Skin of body (tissue), 3 donors: ENCODE measurements at places on chromosomes 1 and 21.

DNA sequence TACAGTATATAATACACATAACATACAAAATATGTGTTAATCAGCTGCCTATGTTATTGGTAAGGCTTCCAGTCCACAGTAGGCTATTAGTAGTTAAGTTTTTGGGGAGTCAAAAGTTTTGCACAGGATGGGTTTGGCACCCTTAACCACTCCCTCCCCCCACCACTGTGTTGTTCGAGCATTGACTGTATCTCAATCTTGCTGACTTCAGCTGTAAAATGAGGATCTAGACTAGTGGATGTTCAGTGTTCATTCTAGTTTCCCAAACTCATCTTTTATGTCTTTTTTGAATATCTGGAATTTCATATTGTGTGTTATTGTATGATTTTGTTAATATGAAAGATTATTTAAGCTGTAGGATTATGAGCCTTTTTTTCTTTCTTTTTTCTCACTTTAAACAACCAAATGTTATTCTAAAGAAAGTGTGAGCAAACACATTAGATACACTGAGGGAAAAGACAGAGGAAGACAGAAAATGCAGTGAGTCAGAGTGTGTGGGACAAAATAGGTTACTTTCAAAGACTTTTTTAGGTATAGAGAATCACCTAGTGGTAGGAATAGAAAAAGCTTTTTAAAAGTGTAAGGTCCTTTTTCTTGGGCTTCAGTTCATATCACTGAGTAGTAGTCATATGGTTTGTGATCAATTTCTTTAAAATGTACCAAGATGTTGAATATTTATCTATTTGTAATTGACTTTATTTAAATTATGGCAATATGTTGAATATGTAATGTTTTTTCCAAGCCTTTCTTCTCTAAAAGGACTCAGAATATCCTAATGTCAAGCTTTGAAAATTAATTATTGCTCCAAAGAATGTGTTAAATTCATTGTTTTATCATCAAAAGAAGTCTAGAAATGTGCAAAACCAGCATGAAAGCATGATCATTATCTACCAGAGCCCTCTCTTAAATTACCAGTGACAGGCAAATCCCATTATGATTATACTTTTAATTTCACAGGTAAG lies 17.9 kb upstream of the CENPF start:
- DNase-seq = peak; percentile 6

GRCh38 chr1:24236789-24237371 lies 49.8 kb upstream of the IFNLR1 start:
- no peak for DNase-seq

DNA sequence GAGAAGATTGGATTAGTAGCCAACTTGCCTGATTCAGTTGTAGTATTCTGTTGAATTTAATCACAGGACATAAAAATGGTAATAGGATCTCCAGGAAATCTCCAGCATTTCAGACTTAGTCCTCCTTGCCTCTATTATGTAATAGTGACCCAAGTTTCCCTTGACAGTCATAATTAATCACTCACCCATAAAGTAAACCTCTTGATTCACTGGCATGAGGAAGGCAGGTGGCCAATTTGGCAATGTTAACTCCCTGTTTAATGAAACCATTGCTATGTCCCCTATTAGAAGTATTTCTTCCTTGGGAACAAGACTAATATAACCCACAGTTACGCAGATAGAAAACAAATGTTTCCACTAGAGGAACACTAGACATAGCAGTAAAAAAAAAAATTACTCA lies 604.8 kb upstream of the CXADR start:
- DNase-seq = no peak

DNA sequence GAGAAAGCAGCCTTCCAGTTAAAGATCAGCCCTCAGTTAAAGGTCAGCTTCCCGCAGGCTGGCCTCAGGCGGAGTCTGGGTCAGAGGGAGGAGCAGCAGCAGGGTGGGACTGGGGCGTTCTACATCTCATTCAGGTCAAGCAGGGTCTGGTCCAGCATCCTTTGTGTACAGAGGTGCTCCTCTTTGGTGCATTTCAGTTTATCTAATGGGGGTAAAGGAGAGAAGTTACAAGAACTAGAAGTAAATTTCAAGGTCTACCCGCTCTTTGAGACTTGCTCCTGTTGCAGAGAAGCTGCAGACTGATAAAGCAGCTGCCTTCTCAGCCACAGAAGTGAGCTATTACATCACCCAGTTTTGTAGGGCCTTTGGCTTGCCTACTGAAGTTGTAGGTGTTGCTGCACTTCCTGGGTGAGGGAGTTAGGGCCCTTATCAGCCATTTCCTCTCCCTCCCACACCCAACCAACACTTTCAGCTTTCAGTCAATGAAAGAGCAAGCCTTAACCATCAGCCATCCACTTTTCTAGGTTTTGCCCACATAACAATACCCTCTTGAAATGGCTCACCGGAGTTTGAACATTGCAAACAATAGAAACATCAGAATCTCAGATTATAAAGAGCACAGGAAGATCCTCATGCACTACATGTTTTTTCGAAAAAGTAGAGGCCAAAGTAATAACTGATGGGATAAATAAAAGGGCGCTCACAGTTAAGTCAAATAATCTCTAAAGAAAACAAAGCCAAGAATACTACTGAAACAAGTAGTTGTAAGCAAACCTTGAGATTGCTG lies 2.8 kb upstream of the NUP210L start:
- no peak for DNase-seq

DNA sequence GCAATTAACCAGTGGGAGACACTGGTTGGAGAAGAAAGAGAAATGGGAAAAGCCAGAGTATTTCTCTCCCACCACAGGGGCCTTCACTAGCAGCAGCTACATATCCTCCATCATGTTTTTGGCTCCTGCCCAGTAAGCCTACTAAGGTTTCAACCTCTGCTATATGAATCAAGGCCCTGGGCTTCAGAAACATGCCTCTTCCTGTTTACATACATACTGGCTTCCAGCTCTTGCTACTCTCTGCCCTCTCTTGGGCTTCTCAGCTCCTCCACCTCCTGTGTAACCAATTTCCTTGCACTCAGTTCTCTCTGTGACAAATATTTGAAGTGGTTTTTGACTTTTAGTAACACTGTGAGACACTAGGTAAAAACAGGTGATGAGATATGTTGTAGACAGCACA lies 80.8 kb downstream of the LRRC7 start:
- DNase-seq = no peak

GRCh38 chr1:241271427-241271826 lies 85.6 kb downstream of the RGS7 start:
- no peak for DNase-seq

DNA sequence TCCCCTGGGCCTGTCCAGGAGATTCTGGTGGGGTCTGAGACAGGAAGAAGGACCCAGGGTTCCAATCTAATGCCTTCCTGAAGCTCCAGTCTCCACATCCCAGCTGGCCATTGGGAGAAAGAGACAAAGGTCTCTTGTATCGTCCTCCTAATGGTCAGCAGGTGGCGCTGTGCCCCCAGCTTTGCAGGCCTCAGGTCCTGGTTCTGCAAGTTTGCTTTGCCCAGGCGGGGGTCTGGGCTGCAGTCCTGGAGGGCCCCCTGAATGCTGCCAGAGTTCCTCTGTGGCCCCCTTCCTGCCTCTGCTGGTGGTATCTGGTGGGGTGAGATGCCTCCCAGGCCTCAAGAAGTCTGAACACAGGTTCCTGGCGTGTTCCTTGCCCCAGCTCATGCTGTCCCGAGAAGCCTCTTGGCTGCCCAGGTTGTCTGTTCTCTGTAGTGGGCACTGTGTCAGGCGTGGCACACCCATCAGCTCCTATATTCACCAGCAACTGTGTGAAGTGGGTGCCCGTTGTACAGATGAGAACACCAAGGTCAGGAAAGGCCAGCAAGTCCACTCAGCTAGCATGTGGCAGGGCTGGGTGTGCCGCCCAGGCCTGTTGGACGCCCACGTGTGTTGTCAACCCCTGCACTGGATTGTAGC lies 33.8 kb upstream of the CSF3R start:
- no peak for DNase-seq

DNA sequence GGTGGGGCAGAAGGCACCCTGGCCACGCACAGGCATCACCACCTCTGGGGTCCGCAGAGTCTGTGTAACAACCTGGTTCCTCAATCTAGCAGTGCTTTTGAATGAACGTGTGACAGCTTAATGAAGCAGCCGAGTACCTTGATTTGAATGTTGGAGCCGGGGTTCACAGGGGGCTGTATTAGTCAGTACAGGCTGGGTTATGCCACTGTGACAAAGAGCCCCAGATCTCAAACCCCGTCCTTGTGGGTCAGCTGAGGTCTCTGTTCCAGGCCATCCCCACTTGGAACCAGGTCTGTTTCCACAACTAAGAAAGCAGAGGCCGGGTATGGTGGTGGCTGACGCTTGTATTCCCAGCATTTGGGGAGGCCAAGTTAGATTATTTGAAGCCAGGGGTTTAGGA lies 10.5 kb downstream of the TMEM240 start:
- DNase-seq = no peak

- no peak for DNase-seq
Measured at GRCh38 chr1:10673109-10673711, 123.2 kb downstream of the CASZ1 start.

GRCh38 chr1:231508941-231509340 lies 19.5 kb upstream of the TSNAX start:
- DNase-seq = no peak
